ENCODE measurements at places on chromosomes 6 and 20.

GRCh38 chr6:78093906-78094305 is 441.1 kb downstream of the MEI4 start:
- DNase-seq = no peak

GRCh38 chr20:45450097-45450818 is 19.3 kb upstream of the WFDC2 start:
- DNase-seq = no peak

DNA sequence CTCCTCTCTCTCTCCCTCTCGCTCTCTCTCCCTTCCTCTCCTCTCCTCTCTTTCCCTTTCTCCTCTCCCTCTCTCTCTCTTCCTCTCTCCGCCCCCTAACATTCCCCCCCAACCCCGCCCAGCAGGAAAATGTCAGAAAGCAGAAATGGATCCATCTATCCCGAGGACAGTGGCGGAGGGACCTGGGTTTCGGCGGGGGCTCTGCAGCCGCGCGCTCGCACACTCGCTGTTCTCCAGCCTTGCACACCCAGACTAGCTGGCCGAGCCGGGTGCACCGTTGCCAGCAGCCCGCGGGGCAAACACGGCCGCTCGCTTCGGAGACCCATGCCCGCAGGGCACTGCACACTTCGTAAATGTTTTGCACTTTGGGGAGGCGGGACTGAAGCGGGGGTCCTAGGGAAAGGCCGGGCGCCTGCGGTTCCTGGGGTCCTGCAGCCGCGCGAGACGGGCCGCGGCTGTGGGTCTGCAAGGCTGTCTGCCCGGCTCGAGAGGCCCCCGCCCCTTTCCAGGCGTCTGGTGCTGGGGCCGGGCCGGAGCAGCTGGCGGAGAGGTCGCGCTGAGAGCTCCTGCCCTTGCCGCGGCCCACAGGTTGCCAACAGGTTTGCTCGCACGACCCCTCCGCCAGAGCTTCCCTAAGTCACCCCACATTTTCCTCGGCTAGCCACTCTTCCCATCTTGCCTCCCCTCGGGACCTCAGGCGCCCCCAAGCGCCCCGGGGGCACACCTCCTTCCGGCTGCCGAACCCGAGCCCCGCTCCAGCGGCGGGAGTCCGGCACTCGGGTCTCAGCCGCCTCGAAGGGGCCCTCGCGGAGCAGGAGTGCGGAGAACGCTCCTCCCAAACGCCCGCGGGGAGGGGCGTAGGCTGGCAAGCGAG is 818 bp upstream of the MDGA1 start:
- DNase-seq = peak; percentile 68

- no peak for DNase-seq
These were observed 50.5 kb downstream of the FHL5 start for GRCh38 chr6:96613291-96613999.

- no peak for DNase-seq
These were observed 17.1 kb upstream of the GJA1 start for GRCh38 chr6:121418346-121418745.

DNA sequence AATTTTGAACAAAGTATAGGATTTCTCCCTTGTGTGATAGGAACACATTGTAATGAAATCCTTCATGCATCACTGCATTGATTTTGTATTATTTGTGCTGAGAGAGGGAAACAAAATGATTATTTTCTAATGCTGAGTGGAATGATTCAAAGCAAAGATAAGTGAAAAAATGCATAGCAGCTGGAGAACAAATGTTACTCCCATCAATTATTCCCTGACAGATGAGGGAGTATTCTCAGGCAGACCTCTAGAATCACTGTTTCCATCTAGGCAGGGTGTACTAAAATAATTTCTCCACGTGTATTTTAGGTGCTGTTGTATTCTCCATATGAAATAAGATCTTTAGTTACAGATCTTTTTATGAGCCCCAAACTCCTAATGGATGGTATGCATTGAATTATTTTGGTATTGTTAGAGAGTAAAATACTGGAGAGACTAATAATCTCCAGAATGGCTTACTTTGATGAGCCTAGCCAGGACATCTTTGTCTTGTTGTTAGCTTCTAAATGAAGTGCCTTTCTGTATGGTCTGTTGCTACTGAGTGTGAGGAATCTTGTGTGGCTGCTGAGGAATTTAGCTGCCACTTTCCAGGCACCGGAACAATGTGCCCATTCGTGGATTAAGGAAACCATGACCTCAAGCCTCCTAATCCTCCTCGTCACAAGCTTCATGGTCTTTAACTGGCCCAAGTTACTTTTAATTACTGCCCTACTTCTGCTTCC is 39.6 kb downstream of the RNF217 start:
- peak; percentile 40 for DNase-seq

Data from femur (tissue), 1 donor.